ENCODE measurements at places on chromosomes 12 and 14. TPM values are rescaled to one million over a fixed set of nuclear protein-coding genes. Genes with fewer than 3 reads are reported as not detected.

The CLEC4A gene
- 0.14 TPM for total RNA-seq

The OTX2 gene
- not detected for total RNA-seq

The DRAM1 gene
- total RNA-seq, result 57.1 TPM

The AACS gene
- total RNA-seq, result 24.5 TPM

The FLRT2 gene
- 41.5 TPM for total RNA-seq

The ERBB3 gene
- not detected for total RNA-seq

The EDDM3A gene
- total RNA-seq, result not detected

The FGF6 gene
- total RNA-seq, result not detected

The CYP46A1 gene
- total RNA-seq, result under 0.01 TPM

The RASAL1 gene
- total RNA-seq, result not detected

The PRIMA1 gene
- not detected for total RNA-seq

Measured in thoracic aorta endothelial cell (primary cell).